ENCODE measurements at places on chromosomes 11 and 22. TPM values are rescaled to one million over a fixed set of nuclear protein-coding genes. Genes with fewer than 3 reads are reported as not detected.

DNA sequence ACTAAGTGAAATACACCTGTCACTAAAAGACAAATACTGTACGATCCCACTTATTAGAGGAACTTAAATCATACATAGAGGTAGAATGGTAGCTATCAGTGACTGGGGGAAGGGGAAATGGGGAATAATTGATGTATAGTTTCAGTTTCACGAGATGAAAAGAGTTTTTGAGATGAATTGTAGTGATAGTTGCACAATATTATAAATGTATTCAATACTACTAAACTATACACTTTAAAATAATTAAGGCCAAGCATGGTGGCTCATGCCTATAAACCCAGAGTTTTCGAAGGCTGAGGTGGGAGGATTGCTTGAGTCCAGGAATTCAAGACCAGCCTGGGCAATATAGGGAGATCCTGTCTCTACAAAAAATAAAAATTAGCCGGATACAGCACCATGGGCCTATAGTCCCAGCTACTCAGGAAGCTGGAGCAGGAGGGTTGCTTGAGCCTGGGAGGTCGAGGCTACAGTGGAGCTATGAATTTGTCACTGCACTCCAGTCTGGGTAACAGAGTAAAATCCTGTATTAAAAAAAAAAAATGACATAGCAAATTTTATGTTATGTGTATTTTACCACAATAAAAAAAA lies 40.4 kb downstream of the SERPIND1 start:
- no peak for DNase-seq

GDPD5 gene
- 1.5 TPM for total RNA-seq

DNA sequence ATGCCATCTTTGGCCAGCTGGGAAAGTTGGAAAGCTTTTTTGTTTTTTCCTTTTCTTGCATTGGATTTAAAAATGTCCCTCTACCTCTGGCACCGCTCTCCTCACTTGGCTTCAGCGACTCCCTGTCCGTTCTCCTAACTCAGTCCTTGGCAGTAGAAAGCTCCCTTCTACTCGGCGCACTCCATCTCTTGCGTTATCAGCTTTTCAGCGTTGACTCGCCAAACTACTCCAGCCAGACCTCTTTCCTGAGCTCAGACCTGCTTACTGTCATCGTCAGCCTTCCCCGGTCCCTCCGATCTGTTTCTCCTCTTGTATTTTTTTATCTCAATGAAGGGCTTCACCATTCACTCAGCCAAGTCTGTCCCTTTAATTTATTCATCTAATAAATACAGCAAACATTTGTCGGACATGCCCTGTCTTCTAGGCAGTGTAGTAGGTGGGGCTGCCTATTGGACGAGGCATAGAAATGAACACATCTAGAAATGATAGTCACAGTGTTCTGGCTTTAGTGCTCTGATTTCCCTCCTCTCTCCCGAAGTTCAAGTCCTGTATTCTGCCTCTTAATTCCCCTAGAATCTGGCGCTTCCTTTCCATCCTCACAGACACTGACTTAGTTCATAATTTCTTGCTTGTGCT lies 839 bp downstream of the CEP164 start:
- DNase-seq = peak; percentile 46

DNA sequence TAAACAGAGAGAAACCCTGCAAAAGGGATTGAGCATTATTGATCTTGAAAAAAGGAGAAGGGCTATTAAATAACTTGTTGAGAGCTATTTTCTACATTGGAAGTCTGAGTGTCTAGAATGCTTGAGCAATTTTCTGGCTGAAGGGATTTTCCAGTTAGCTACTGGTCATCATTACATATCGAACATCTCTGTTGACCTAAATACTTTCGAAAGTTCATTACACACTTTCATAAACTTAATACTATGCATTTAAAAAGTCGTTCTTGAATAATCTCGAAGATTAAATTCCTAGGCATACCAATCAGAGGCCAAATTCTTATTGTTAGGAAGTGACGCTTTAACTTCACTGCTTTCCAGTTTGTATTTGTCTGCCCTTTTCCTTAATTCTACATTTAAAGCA lies 13.7 kb downstream of the ETS1 start:
- DNase-seq = no peak

RAPSN gene
- total RNA-seq = not detected

ZDHHC8 gene
- 3.4 TPM for total RNA-seq

LRRC32 gene
- 13.4 TPM for total RNA-seq

DNA sequence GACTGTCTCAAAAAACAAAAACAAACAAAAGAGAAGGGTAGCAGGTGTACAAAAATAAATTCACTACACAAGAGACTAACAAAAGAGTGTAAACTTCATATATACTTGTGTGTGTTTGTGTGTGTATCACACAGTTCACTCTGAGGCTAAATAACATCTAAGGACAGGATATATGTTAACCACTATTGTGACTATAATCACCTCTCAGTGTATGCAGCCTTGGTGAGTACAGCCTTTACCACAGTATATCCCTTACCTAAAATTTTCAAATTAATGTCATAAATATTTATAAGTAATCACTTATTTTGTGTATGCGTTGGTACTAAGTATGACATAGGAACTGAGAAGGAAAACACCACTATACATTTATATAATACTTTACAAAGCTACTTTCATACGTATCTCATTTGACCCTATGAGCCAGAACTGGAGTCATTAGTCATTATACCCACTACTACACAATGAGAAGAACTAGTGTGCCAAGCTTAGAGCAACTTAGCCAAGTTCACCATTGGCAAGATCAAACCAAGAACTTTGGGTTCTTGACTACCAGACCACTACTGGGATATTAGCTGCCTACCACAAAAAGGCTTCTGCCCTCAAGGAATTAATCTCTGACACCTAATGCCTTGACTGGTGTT lies 116.7 kb downstream of the SGSM3 start:
- DNase-seq = no peak

GRCh38 chr22:49502126-49502826 lies 325.4 kb downstream of the BRD1 start:
- peak; percentile 11 for DNase-seq

CCDC188 gene
- not detected for total RNA-seq

Data from RPMI7951 (cell line).